ENCODE measurements at places on chromosomes 16 and 17.

- no peak for DNase-seq
These were observed 17.2 kb upstream of the SLFN11 start for GRCh38 chr17:35390663-35391062.

DNA sequence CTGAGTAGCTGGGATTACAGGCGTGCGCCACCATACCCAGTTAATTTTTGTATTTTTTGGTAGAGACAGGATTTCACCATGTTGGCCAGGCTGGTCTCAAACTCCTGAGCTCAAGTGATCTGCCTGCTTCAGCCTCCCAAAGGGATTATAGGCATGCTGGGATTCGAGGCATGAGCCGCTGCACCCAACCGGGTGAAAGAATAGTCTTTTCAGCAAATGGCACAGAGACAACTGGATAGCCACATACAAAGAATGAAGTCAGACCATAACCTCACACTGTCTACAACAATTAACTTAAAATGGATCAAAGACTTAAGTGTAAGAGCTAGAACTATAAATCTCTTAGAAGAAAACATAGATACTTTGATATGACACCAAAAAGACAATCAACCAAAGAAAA, 67.6 kb downstream of the TBC1D16 start:
- no peak for DNase-seq

DNA sequence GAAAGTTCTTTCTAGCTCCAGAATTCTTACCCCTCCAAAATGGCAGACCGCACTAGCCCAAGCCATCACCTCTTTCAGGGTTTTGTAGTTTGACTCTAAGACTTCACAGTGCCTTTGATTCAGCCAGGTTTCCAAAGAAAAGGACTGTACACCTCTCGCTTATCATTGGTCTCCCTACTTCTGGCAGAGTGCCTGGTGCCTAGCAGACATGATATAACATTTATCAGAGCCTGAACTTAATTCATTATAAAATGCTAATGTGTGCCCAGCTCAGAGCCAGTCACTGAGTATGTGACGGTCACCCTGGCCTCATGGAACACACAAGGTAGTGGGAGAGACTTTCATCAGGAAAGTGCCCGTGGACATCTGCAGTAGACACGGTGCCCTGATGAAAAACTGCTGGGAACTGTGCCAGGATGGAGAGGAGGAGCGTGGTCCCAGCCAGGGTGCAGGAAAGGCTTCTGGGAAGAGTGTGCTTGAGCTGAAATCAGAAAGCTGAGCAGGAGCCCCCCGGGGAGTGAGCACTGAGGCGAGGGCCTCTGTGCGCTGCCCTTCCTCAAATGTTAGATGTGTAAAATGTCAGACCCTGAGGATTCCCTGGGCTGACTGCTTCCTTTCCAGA, 34.3 kb upstream of the LGALS9 start:
- DNase-seq: no peak

- DNase-seq: no peak
These were observed 88.1 kb downstream of the DNAH17 start for GRCh38 chr17:78488867-78489634.

DNA sequence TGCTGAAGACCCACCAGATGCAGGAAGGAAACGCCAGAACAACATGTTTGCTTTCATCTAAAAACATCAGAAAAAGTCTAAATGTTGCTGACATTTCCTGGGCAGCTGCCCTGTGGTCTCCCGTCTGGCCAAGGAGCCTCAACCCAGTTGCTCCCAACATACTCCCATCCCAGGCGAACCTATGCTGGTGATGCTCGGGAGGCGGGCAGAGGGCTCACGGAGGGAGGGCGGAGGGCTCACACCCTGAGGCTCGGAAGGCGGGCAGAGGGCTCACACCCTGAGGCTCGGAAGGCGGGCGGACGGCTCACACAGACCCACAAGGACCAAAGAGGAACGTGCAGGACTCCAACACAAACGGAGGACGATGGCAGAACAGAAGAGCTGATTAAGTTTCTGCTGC, 135.4 kb downstream of the ANKRD11 start:
- no peak for DNase-seq

DNA sequence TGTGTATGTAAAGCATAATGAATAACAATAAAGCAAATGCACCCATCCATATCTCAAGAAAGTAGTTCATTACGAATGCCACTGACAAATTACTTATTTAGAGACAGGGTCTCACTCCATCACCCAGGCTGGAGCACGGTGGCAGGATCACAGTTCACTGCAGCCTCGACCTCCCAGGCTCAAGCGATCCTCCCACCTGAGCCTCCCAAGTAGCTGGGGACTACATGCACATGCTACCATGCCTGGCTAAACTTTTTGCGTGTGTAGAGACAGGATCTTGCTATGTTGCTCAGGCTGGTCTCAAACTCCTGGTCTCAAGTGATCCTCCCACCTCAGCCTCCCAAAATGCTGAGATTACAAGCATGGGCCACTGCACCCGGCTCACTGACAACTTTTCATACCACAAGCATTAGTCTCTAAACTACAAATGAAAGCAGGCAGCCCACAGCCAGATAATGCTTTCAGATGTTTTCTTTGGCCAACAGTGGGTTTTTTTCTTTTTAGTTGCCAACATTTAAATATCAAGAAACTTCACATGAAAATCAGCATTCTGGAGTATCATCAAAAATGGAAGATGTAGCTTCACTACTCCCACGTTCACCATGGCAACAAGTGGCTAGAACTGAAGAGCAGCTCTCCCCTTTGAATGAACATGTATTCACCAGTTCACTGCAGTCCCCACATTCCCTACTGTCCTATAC, 7.7 kb downstream of the ARHGAP17 start:
- no peak for DNase-seq

- DNase-seq: no peak
These were observed 4.5 kb downstream of the STAT5B start for GRCh38 chr17:42271779-42272035.

GRCh38 chr17:40026816-40027613, 11.8 kb downstream of the CSF3 start:
- peak; percentile 69 for DNase-seq

DNA sequence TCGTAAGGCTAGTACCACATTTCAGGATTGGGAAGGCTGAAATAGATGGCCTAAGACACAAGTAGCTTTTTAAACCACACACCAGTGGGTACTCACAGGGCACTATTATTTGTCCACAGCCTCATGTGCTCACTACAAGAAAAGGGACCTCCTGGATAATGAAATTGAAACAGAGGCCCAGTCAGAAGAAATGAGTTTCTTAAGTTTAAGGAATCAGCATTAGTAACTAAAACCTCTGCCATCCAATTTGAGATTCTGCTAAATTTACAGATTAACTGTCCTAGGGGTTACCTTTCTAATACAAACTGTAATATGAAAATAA, 3.0 kb downstream of the USP7 start:
- DNase-seq: no peak

DNA sequence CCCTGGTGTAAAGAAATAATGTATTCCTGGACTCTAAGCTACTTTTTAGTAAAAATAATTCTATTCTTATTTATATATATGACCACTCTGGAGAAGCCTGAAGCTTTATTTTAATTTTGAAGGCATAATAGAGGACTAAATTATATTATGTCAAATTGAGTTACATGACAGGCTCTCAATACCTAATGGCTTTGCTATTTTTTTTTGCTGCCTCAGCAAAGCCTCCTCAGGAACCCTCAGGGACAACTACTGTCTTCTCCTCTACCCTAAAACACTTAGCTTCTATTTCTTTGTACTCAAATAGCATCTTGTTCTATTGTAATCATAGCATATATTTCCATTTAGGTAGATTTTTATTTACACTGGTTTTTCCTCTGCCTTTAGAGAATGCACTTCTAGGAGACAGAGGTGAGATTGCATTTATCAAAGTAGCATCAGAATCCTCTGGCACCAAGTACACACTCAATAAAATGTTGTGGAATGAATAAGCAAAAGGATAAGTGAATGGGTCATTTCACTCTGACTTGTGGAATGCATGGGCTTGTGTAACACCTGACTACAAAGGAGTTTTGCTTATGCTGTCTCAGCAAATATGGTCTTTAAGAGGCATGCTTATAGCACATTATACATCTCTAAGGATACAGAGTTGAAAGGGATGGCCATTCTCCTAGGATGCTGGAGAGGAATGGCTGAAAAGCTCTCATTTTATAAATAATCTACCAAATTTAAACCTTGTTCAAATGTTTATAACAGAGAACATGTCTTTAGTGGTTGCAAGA, 605.2 kb downstream of the KCNJ2 start:
- no peak for DNase-seq

DNA sequence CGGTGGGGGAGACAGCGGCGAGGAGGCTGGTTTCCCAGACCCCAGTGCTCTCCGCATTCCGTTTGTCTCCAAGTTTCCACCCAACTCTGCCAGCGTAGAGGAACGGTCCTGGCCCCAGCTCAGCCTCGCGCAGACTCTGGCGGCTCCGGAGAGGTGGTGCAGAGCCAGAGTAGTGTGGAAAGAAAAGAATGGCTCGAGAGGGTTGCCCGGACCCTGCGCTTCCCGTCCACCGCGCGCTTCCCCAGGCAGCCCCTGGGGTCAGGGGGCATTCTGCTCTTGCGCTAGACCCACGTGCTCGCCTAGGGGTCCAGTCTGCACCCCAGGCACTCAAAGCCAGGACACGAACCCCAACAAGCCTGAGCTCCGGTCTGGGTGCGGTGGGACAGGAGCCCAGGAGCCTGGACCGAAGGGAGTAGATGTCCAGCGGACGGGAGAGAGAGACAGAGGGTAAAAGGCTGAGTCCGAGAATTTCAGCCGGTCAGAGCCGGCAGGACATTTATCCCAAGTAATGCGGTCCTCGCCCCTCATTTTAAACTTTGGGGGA, 3.8 kb downstream of the PMP22 start:
- no peak for DNase-seq

DNA sequence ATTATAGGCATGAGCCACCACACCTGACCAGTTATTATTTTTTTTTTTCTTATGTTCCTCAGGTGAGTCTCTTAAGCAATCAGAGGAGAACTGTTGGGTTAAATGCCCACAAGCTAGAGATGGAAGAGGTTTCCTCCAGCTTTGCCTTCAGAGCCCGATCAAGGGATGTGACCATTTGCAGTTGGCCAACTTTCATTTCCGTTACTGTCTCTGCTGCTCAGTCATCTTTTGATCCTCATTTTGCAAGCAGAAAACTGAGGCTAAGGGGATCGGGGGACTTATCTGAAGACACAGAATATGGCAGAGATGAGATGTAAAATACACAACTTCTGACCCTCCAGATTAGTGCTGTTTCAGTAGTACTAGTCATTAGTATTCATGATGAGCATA, 188.8 kb downstream of the RAB11FIP4 start:
- no peak for DNase-seq

DNA sequence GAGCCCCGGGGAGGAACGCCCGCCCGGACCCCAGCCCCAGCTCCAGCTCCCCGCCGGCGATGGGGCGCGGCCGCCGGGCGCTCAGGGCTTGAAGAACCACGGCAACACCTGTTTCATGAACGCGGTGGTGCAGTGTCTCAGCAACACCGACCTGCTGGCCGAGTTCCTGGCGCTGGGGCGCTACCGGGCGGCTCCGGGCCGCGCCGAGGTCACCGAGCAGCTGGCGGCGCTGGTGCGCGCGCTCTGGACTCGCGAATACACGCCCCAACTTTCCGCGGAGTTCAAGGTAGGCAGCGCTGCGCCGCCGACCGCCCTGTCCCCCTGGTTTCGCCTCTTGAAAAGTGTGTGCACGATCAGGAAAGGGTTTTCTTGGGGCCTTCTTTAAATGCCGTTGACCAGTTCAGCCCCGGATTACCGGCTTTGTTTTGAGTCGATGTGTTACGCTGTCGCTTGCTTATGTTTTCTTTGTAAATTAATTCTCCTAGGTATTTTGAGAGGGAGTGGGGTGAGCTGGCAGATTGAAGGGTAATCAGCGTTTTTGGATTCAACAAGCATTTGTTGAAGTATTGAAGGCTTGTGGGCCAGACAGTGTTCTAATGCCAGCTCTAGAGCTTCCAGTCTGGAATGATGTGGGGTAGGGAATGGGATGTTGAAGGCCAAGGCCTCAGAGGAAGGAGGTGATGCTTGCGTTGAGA, 681 bp downstream of the USP43 start:
- DNase-seq: peak; percentile 1

DNA sequence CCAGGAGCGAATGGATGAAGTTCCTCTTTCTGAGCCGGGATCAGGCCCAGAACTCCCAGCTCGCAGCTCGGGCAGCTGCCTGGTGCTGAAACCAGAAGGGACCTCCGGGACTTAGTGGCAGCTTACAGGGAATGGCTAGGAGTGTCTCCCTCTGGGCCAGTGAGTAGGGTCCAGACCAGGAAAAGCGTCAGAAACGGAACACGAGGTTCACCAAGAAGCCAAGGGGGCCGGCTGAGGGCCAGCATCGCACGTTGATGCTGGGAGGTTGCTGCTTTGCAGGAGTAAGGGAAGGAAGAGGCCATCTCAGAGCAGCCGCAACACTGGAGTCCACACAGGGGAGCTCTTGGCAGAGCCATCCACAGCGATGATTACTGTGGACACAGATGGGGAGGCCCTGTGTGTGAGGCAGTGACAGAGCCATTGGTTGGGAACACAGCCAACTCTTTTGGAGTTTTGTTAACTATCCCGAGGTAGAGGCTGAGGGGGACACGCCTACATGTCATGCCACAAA, 74.0 kb upstream of the CREBBP start:
- no peak for DNase-seq

DNA sequence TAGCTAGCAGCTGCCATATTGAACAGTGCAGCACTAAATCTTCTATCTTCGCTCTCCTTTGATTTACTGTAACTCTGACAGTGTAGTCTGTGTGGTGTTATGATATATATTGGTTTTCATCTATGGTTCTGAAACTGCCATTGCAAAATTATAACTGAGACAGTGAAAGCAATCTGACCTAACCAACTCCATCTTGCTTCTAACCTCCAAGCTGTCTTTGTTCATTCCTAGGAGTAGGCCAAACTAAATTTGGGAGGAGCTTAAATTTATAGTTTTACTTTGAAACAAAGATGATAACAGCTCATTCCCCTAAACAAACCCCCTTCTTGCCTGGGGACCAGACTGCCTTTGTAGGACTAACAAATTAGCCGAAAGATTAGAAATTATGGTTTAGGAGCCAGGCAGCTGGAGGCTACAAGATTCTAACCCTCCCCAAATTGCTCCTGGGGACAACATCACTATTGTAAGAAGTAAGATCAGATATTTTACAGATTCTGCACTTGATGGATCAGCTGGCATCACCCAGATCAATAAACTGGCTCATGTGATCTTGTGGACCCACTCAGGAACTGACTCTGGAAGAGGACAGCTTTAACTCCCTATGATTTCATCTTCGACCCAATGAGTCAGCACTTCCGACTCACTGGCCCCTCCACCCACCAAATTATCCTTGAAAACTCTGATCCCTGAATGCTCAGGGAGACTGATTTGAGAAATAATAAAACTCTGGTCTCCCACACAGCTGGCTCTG, 47.0 kb upstream of the FBXO47 start:
- no peak for DNase-seq

DNA sequence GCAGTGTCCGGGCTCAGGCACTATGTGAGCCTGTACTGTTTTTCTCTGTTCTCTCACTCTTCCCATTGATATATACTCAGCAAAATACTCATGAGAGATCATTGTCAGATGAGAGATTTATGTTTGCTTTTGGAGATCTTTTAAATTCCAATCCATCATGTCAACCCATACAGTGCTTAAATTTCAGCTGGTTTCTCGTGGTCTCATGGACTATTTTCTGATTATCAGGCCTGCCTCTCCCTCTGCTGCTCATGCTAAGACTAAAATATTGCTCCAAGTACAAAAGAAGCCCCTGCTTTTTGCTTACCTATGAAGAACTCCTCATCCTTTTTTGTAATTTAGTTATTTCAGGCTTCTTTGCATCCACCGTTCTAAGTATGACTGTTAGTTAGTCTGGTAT, 547.2 kb downstream of the KCNJ2 start:
- no peak for DNase-seq

- DNase-seq: no peak
These were observed 17.8 kb upstream of the NTN1 start for GRCh38 chr17:9003355-9004131.

Data from CD4-positive, alpha-beta memory T cell (primary cell).